Stimulated activated CD4-positive, alpha-beta T cell treated with anti-CD3 and anti-CD28 coated beads, Interleukin-12 subunit alpha, Interleukin-12 subunit beta, amount 100 ng/mL, for 48 hours (primary cell): ENCODE measurements at places on chromosomes 7 and 10.

DNA sequence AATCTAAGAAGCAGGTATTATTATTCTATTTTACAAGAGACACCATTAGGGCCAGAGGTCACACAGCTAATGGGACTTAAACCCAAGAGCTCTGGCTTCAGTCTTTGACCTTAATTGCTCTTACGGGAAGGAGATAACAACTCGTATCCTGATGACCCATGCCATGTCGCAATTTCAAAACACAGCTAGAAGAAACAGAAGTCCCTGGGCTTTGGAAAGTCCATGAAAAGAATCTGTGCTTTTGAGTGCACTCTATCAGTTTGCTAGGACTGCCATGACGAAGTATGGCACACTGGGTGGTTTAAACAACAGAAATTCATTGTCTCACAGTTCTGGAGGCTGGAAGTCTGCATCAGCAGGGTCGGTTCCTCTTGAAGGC is 247.8 kb upstream of the AOAH start:
- DNase-seq: no peak

GRCh38 chr10:49407151-49407550 is 11.3 kb upstream of the DRGX start:
- DNase-seq: no peak

DNA sequence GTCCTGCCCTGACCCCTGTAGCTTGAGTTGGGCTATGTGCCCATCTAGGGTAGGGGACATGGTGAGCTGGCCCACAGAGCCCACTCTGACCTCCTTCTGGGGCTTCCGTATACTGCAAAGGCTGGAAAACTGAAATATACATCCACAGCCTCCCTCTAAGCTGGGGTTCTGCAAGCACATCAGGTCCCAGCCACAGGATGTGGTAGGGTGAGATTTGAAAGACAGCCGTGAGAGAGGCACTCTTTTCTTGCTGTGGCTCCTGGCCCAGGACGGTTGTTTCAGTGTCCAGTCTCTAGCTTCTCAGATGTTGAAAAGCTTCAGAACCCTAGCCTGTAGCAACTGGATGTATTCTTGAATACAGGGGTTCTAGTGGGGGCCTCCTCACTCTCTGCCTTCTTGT is 60.1 kb upstream of the ADRB1 start:
- no peak for DNase-seq

GRCh38 chr7:109616551-109617069 is 1046.9 kb downstream of the DNAJB9 start:
- DNase-seq: no peak

DNA sequence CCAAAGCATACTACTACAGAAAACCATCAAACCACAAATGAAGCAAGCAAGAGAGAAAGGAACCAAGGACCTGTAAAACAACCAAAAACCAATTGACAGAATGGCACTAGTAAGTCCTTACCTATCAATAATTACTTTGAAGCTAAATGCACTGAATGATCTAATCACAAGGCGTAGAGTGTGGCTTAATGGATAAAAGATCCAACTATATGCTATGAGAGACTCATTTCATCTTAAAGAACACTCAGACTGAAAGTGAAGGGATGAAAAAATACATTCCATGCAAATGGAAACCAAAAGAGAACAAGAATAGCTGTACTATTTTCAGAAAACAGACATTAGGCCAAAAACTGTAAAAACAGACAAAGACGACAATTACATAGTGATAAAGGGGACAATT is 70.7 kb downstream of the CRPPA start:
- no peak for DNase-seq

DNA sequence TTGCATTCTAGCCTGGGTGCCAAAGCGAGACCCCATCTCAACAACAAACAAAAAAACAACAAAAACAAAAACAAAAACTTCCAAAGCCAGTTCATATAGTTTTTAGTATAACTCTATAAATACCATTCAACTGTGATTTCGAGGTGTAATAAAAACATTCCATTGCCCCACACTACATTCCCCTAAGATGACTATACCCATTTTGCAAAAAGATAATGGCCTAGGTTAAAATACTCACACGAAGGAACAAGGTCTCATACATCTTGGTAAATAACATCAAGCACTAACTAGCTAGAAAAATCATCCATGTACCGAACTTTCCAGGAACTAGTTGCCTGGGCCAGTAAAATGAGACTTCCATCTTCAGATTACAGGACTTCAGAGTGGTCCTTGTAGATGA is 55.4 kb downstream of the GLI3 start:
- DNase-seq: no peak

- no peak for DNase-seq
Measured at GRCh38 chr7:143405173-143406001, 3.3 kb downstream of the EPHA1 start.

- DNase-seq: no peak
Measured at GRCh38 chr10:23472181-23472580, 33.3 kb downstream of the OTUD1 start.

DNA sequence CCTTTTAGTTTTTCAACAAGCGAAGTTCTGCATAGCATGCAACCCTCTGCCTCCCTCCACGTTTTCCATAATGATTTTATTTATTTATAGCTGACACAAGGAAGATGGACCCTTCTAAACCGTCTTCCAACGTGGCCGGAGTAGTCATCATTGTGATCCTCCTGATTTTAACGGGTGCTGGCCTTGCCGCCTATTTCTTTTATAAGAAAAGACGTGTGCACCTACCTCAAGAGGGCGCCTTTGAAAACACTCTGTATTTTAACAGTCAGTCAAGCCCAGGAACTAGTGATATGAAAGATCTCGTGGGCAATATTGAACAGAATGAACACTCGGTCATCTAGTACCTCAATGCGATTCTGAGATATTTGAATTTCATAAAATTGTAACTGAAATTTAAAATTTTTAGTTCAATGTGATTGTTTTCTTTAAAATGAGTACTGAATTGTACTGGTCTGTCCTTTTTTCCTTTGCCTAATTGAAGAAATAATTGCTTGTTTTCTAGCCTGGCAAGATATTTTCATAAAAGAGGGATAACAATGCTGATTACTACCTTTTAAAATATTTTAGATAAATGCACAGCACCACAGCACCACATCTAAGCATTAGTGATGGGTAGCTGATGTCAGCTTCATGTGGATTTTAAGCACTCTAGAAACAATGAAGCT is 41.5 kb upstream of the SLC39A12 start:
- no peak for DNase-seq

DNA sequence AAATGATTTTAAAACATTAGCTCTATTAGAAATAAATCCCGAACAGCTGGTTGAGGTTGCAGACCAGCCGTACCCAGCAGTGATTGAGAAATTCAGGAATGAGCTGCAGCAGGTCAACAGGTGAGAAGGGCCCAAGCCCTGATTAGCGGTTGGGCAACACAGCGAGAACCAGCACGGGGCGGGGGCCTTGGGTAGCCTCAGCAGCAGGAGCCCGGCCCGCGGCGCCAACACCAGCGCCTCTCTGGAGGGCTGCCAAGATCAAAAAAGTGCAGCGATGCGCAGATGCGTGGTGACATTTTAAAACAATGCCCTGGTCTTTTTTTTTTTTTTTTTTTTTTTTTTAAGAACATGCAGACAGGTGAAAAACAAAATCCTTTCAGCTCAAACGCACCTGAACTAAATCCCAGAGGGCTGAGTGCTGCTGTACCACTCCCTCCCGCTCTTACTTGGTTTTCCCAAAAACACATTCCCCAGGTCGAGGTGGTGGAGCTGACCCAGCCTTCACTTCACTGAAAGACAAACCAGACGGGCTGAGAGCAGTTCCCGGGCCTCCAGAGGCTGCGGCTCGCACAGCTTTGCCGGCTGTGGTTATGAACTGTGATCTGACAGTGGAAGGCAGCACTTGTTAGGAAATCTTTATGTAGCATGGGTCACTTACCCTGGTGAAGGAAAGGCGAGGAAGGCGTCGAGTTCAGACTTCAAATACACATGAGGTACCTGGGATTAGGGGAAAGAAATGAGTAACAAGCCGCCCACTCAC is 579.4 kb downstream of the SDK1 start:
- no peak for DNase-seq

DNA sequence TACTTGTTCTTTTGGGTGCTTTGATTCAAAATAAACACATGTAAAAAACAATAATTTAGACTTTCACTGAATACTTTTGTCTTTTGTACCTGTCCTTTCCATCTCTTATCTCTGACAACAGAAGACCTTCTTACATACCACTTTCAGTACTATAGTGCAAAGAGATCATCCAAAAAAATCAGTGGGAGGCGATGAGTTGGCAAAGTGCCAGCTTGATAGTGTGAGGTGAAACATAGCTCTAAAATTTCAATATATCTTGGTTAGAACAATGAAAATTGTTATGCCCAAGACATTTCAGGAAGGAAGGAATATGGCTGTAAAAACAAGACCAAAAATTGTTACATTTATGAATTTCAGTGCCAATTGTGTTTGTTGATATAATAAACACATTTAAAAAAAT is 390.2 kb upstream of the COBL start:
- DNase-seq: no peak

- no peak for DNase-seq
Measured at GRCh38 chr7:131897016-131897789, 340.8 kb upstream of the PODXL start.

DNA sequence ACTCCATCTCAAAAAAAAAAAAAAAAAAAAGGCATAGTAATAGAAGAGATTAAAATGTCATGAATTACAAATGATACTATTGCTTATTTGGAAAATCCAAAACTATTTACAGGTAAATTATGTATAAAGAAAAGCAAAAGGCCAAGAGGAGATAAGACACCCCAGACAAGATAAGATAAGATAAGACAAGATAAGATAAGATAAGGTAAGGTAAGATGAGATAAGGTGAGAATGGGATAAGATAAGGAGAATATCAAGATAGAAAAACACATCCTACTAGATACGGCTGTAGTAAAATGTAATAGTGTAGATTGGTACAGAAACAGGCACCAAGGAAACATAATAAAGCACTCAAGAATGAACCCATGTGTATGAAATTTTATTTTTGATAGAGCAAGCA is 20.9 kb downstream of the VIM start:
- DNase-seq: no peak

- no peak for DNase-seq
Measured at GRCh38 chr7:31087351-31087750, 35.2 kb downstream of the ADCYAP1R1 start.

DNA sequence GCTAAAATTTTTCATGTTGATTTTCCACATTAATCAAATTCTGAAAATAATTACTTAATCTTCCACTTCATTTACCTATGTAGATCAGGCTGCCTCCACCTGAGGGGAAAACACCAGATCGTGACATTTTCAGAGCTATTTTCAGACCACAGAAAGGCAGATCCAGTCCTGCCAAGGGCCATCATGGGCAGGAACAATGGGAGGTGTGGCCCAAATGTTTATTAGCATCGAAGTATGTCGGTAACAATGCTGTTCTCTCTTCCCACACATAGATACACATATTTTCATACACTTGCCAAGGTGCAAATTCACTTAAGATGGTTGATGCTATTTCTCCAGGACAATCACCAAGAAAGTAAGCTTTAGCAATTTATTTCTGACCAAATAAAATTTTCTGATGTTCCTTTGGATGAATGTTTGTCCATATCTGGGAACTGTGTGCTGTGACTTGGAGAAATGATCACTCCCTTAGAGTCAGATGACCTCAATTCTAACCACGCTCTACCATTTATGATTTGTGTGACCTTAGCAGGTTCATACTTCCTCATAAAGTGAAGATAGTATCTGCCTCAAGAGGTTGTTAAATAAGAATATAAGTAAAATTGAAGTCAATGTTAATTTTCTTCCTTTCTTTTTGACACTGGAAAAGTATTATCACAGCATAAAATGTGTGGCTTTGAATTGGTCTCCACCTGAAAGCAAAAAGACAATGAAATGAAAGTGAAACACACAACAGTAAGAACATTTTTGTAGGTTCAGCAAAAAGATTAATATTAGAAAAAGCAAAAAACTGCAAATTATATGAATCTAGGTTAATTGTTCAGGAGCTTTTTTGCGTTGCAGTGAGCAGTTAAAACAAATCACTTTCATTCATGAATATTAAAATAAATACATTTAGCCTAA is 310.4 kb upstream of the PHF14 start:
- DNase-seq: no peak

GRCh38 chr7:123916240-123916724 is 8.8 kb upstream of the SPAM1 start:
- no peak for DNase-seq

GRCh38 chr7:158024351-158024715 is 563.3 kb downstream of the PTPRN2 start:
- DNase-seq: no peak

DNA sequence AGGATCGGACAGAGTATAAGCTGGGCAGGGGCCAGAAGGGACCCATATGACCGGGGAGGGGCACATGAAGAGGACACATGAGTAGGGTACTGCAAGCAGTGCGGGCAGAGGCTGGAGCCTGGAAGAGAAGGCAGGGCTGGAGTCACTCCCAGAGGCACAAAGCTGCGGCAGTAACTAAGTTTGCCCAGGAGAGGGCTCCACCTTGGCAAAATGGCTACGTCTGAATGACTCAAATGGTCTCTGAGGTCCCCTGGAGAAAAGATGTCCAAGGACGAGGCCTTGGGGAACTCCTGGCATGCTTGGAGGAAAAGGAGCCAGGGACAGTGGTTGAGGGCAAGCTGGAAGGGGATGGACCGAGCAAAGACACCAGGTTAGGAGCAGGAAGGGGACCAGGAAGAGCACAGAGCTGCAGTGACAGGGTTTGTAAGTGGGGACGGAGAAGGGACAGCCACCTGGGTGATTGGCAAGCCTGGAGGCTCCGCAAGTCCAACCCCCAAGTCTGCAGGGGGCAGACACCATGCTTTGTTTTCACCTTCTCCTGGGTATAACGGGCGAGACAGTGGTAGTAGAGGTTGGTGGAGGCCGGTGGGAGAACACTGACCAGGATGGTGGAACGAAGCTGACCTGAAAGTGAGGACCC is 43.1 kb upstream of the LBX1 start:
- peak; percentile 60 for DNase-seq

- no peak for DNase-seq
Measured at GRCh38 chr7:130929896-130930659, 196.1 kb upstream of the KLF14 start.

- DNase-seq: no peak
Measured at GRCh38 chr7:78130446-78131215, 332.1 kb downstream of the PHTF2 start.

DNA sequence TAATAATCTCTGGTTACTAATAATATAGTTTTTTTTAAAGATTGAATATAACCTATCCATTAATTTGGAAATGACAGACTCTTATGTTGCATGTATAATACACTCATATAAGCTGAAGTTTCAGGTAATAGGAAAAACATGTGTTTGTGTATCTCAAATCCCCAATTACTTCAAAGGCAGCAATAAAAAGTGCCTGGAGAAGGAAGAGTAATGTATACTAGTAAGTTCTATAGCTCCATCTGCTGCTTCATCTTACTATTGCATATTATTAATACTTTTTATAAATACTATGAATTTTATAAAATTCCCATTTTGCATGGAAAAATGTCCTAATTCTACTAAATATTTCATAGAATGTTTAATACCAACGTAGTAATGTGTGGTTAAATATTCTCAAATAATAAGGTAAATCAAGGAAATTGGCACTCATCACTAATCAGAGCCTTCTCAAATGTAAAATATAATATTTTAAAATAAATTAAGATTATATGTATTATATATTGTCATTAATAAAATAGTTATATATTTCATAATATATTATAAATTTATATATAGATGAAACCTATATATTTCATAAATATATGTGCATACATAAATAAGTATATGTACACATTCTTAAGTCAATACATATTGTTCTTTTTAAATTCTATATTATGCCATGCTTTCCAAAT is 311.9 kb downstream of the HGF start:
- DNase-seq: no peak

- no peak for DNase-seq
Measured at GRCh38 chr10:80392250-80392649, 16.1 kb upstream of the PRXL2A start.

- DNase-seq: no peak
Measured at GRCh38 chr10:26566525-26567350, 128.6 kb downstream of the APBB1IP start.
